ENCODE measurements at places on chromosomes 5 and 9.

DNA sequence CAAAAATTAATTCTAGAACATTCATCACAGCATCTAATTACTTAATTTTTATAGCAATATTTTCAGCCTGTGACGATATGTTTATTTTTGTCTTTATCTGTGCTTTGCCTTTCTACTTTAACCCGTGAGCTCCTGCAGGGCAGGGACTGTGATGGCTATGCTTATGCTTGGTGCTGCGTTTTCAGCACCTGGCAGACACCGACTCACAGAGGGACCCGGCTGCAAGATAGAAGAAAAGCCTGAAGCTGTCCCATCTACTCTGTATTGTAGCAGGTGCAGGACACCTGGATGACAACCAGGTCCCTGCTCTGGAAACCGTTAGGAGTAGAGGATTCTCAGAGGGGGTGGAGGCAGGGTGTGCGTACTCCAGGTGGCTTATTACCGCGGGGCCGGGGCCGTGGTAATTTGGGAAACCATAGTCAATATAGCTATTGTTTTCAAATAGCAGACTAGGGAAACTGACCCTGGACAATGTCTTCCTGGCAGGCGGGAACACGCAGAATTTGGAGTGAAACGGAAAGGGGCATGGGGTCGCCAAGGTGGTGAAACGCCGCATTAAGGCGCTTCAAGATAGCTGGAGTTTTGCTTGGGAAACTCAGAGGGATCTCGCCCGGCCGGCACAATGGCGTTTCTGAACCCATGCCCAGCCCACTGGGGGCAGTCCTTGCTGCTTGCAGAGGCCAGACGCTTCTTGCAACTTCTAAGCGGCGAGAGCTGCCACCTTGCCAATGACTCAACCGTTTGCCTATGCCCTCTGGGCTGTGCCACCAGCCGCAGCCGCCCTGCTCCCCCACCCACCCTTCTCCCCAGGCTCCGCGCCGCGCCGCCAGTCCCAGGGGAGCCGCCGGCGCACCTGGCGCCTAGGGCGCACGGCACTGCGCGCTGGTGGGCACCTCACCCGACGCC is 140.1 kb upstream of the PALM2AKAP2 start:
- no peak for DNase-seq
- H3K4me3 ChIP-seq: peak overlapping the region; percentile 48
- no peaks in the 10 kb centered on the region for H3K4me1 ChIP-seq
- H3K27ac ChIP-seq: no peak overlapping the region

GRCh38 chr5:38948501-38948900 is 102.7 kb downstream of the OSMR start:
- H3K27me3 ChIP-seq: no peaks in the 10 kb centered on the region
- H3K36me3 ChIP-seq: peaks cover 18% of the 10 kb centered on the region
- no peak overlapping the region for H3K27ac ChIP-seq
- no peaks in the 10 kb centered on the region for H3K4me1 ChIP-seq
- no peak overlapping the region for H3K4me3 ChIP-seq
- no peak for DNase-seq

DNA sequence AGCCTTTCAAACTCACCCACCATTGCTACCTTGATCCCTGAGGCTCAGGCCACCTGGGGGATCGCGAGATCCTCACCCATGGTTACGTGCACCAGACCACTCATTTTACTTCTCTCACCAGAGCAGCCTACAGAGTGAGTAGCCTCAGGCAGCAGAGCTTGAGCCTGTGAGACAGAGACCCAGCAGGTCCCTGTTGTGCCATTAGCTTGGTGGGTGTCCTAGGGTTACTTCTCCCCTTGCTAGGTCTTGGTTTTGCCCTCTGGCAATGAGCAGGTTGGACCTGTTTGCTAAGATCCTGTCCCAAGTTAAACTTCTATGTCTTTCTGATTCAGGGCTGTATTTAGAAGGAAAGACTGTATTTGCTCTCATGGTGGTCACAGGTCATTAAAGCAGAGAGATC is 21.8 kb downstream of the WHRN start:
- no peak overlapping the region for H3K4me3 ChIP-seq
- H3K27ac ChIP-seq: no peak overlapping the region
- no peaks in the 10 kb centered on the region for H3K4me1 ChIP-seq
- H3K36me3 ChIP-seq: no peaks in the 10 kb centered on the region
- DNase-seq: no peak

DNA sequence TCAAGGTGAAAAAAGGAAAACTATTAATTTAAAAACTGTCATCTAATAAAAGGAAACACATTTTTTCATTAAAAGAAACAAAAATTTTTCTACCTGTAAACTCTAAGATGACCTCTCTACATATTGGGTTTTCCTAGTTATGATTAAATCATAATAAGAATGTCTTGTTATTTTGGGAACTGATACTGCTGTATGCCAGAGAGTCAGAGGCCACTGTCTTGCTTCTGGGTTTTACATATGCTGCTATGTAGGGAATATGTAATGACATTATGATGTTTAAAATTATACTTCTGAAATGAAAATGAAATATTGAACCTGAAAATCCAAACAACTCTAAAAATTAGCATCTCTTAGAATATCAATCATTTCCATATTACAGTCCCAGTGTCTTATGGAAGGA is 63.7 kb downstream of the FEM1C start:
- H3K4me3 ChIP-seq: no peak overlapping the region
- H3K36me3 ChIP-seq: no peaks in the 10 kb centered on the region
- no peak overlapping the region for H3K27ac ChIP-seq
- DNase-seq: no peak

DNA sequence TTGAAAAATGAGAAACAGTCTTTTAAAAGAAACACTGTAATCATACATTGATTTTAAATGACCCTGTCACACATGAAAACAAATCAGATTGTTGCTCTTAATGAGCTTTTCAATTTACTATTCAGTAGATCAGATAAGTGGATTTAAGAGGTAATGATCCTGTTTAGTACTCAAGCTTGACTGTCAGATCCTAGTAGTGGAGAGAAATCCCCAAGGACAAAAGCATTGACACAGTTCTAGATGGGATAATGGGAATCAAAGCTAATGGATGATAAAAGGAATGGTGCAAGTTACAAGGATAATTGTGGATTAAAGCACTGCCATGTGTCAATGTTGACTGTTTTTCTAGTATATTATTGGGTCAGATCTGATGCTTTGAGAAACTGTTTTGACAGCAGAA is 142.3 kb upstream of the TLX3 start:
- H3K27ac ChIP-seq: no peak overlapping the region
- H3K36me3 ChIP-seq: no peaks in the 10 kb centered on the region
- DNase-seq: no peak
- no peak overlapping the region for H3K4me3 ChIP-seq
- no peaks in the 10 kb centered on the region for H3K4me1 ChIP-seq
- H3K27me3 ChIP-seq: no peaks in the 10 kb centered on the region

- H3K4me3 ChIP-seq: no peak overlapping the region
- H3K27me3 ChIP-seq: no peaks in the 10 kb centered on the region
- no peaks in the 10 kb centered on the region for H3K36me3 ChIP-seq
- no peaks in the 10 kb centered on the region for H3K4me1 ChIP-seq
Observed at GRCh38 chr5:111494355-111494999, 17.9 kb downstream of the STARD4 start.

All from breast epithelium (tissue), 4 donors.